GM23338 (cell line): ENCODE measurements at places on chromosomes 7 and 10. TPM values are rescaled to one million over a fixed set of nuclear protein-coding genes. Genes with fewer than 3 reads are reported as not detected.
A peak's percentile ranks its signal among the peaks of the same experiment; 100 is the strongest.

Gene HMX3
- total RNA-seq, result 0.23 and 0.35 TPM in 2 replicates

Gene LRIT1
- 0.07 TPM in 1 of 2 replicates, not detected in the other for total RNA-seq

Gene ZNF727
- not detected in 2 replicates for total RNA-seq

Gene VSIR
- total RNA-seq, result 0.04 and 0.10 TPM in 2 replicates

Gene SEMA3C
- total RNA-seq, result 3.1 and 3.5 TPM in 2 replicates

Gene AKR1B15
- total RNA-seq, result 0.08 TPM in 1 of 2 replicates, not detected in the other

Gene NUTM2E
- 0.12 TPM in 1 of 2 replicates, not detected in the other for total RNA-seq

Gene OR2A5
- total RNA-seq, result not detected in 2 replicates

Gene NRP1
- 3.5 and 3.9 TPM in 2 replicates for total RNA-seq

DNA sequence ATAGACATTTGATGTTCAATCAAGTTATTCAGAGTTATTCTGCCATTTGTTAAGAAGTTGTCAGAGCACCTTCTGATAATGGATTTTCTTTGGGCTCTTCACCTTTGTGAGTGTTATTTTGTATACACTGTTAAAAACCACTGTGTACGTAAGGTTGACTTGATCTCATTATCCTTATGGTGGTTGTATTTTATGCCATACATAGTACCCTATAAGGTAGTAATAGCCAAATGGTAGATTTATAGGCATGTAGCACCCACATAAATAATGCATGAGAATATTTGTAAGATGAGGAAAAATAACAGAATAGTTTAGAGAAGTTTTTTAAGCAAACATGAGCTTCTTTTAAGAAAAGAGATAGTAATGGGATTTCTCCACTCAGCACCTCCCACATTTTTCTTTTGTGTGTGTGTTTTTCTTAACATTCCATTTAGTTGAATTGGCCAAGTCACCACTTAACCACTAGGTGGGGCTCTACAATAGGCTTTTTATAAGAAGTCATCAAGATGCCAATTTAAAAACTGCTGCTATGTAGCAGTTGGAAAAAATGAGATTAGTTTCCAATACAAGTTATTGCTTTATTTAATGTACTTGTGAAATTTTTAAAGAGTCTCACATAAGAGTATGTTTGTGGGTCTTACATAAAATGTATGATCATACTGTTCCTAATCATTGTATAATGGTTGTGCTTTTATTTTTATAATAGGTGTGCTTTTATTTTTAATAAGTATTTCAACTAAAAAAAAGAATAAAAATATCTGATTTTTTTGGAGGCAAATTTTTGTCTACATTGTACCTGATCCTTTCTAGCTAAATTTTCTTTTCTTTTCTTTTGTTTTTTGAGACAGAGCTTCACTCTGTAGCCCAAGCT is 41.1 kb upstream of the STMP1 start:
- DNase-seq, result peak; percentile 92

DNA sequence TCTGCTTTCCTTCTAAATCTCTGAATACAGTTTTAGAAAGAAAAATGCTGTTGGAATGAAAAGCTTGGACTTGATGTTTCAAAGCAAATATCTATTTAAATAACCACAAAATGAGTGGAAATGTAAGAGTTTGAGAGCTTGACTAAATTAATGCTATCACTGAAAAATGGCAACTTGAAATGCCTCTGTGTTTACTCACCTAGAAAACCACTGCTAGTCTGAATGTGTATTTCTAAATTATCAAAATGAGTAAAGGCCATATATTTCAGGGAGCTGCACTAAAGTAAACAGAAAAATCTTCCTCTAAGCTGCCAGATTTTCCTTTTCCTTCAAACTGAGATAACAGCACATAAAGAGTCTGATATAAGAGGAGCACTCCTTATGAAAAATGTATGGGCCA is 87.9 kb downstream of the DPY19L1 start:
- DNase-seq, result no peak

- DNase-seq, result no peak
Measured at GRCh38 chr7:147413557-147413870, 1177.1 kb upstream of the C7orf33 start.

GRCh38 chr7:22681312-22681711 is 45.7 kb upstream of the IL6 start:
- no peak for DNase-seq

- DNase-seq, result peak; percentile 81
Measured at GRCh38 chr7:120856621-120857352, 1.2 kb downstream of the TSPAN12 start.

- DNase-seq, result no peak
Measured at GRCh38 chr7:87100326-87100725, 40.9 kb upstream of the ELAPOR2 start.

- DNase-seq, result no peak
Measured at GRCh38 chr10:72796042-72796441, 97.5 kb upstream of the OIT3 start.

DNA sequence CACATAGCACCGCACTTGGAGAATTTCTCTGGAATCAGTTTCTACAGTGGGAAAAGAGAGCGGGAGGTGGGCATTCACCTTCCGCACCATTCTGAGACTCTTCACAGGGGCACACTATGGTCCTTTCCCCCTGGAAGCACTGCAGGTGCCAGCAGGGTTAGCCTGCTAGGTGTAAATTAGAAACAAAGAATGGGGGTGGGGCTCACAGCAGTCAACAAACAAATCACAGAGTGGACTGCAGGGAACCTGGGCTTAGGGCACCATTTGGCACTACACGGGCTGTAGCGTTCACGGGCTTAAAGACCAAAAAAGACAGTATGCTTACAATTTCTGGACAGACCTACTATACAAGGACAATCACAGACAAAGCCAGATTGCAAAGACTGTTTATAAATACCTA is 8.0 kb upstream of the PKD1L1 start:
- no peak for DNase-seq
